ENCODE measurements at places on chromosomes 13 and 19.

DNA sequence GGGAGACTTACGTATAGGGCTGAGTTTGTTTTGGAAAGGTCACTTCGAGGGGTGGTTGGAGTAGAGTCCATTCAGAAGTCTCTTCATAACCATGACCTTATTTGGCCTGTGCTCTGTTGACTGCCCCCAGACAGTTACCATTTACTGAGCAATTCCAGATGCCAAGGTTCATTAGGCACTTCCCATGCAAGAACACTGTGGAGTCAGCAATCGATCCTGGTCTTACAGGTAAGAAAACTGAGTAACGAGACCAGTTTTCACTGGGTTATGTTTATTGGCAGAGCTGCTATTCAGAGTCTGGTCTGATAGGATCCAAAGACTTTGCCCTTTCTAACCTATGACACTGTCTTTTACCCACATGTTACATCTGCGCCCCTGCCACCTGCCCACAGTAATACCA is 134.7 kb downstream of the MTUS2 start:
- DNase-seq, result no peak

GRCh38 chr19:13104360-13104847 is 1.7 kb upstream of the LYL1 start:
- peak; percentile 87 for DNase-seq

- no peak for DNase-seq
Measured at GRCh38 chr13:32905063-32905863, 111.0 kb upstream of the KL start.

GRCh38 chr19:34481861-34482379 is 362 bp downstream of the WTIP start:
- DNase-seq, result no peak

GRCh38 chr13:100532090-100532766 is 56.4 kb downstream of the GGACT start:
- no peak for DNase-seq

- no peak for DNase-seq
Measured at GRCh38 chr19:3146677-3147100, 10.9 kb downstream of the GNA15 start.

- no peak for DNase-seq
Measured at GRCh38 chr19:33722456-33723239, 74.0 kb upstream of the KCTD15 start.

- peak; percentile 53 for DNase-seq
Measured at GRCh38 chr19:10543420-10544241, at the start of gene ATG4D. Gene ATG4D, plus strand, starts transcription at chr19:10543904. Its CDS starts 187 bp downstream, at chr19:10544091.

- no peak for DNase-seq
Measured at GRCh38 chr19:32798201-32798600, 71.4 kb downstream of the SLC7A9 start.

GRCh38 chr13:30826911-30827577 is 79.0 kb upstream of the MEDAG start:
- no peak for DNase-seq

DNA sequence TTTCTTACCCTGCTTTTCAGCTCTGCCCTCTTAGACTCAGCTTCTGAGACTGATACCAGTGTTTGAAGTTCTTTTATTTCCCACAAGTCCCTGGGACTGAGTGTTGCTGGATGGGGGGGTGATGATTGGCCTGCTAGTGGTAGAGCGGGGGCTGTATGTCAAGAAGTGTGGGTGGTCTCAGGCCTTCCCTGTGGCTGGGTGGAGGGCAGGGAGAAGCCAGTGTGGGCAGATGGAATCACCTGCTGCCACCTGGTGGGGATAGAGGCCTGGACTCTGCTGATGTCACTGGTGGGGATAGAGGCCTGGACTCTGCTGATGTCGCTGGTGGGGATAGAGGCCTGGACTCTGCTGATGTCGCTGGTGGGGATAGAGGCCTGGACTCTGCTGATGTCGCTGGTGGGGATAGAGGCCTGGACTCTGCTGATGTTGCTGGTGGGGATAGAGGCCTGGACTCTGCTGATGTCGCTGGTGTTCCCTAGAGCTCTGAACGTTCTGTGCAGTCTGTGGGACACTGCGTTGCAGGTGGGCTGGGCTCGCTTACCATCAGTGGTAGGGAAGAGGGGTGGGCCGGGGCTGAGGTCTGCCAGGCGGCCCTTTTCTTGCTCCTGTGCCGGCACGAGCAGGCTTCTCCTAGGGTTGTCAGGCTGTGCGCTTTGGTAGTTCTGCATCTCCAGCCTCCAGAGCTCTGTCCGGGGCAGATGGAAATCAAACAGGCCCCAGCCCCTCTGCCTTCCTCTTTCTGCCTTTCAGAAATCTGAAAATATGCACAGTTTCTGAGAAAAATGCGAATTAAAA is 101.3 kb downstream of the ARHGEF7 start:
- no peak for DNase-seq

DNA sequence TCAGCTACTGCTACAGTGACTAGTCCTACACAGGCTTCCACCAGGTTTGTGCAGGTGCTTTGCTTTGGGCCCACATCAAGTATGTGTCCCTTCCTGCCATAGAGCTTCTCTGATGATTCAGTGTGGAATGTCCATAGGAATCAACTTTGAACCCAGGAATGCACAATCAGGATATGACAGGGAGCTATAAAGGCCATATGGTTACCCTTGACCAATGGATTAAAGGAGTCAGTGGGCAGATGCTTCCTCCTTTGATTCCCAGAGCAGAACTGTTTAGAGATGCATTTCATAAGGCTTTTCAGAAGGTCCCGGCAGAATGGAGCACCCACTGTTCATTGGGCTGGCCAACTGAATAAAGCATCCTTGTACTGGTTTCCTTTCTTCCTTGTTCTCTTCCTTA is 145.2 kb upstream of the WASF3 start:
- no peak for DNase-seq

DNA sequence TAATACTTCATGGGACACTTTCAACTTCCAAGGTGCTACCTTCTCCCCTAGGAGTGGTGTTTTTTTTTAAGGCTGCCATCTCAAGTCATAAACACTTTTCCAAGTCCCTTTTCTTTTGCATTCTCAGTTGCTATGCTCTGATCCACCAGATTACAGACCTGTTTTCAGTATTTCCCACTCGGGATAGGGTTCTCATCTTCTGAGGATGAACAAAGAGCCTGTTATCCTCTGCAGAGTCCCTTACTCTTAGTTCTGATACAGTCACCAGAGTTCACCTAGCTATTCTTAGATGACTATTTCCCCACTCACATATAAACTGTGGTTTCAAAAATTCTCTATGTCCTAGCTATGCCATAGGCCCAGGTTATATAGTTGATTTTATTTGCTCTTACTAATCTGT is 15.9 kb downstream of the ZDHHC20 start:
- DNase-seq, result no peak

GRCh38 chr13:95652821-95653220 is 8.3 kb upstream of the DZIP1 start:
- no peak for DNase-seq

DNA sequence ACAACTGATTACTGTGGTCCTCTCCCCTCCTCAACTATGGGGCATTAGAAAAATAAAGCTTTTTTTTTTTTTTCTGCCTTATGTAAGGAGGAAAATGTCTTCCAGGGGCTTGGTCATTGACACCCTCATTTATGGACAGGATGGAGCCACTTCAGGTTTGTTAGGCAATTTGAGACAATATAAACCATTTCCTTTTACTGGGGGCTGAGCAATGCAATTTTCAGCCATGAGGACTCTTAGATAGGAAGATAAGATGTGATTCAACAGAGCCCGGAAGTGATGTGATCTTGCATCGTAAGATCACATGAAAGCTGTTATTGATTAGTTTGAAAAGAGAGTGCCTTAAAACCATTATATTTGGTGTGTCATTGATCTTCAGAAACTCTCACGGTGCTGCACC is 210.8 kb downstream of the OXGR1 start:
- no peak for DNase-seq

DNA sequence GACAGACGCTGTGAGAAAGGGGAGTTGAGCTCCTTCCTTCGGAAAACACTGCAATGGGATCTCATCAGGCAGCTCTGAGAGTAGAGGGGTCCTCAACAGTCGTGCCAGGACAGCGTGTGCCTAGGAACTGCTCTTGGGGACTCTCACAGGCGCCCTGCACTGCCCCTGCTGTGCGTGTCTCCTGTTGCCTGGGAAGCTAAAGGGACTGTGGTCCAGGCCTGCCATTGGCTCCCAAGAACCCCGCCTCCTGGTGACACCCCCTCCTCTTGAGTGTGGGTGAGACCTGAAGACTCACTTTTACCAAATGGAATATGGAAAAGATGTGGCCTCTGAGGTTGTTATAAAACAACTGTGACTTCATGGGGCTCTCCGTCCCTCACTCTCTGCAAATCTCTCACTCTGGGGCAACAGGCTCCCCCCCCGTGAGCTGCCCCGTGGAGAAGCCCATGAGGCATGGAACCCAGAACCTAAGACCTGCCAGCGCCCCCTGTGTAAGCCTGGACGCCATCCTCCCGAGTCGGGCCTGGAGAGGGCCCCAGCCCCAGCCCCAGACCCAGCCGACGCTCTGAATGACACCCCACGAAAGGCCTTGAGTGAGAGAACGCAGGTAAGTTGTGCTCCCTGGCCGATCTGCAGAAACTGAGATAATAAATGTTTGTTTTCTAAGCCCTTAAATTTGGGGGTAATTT is 302.7 kb downstream of the FGF9 start:
- DNase-seq, result no peak

DNA sequence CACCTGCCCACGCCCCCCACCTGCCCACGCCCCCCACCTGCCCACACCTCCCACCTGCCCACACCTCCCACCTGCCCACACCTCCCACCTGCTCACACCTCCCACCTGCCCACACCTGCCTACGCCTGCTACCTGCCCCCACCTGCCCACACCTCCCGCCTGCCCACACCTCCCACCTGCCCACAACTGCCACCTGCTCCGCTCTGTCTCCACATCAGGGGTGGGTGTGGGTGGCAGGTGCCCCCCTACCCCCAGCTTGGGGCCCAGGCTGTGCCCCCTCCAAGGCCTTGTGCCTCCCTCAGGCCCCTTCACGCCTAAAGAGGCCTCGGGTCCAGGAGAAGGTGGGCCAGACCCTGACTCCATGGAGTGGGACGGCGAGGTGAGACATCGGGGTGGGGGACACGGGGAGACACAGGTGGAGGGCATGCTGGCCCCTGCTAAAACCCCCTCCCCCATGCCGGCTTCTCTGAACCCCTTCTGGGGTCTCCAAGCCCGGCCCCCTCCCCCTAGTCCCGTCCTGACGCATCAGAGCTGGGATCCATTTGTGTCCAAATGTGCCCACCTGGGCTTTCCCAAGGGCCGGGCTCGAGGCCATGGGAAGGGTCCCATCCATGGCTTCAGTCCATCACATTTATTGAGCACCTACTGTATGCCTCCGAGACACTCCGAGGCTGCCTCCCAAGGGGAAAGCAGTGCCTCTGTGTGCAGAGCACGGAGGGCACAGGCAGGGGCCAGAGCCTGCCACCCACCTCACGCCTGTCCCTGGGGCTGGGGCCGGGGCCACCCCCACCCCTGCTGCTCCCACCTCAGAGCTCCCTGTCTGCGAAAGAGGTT is 4.9 kb downstream of the PLK5 start:
- DNase-seq, result no peak

Measured in AML-193 (cell line).